ENCODE measurements at places on chromosomes 4 and X.

GRCh38 chr4:14035076-14035475 is 407.6 kb upstream of the BOD1L1 start:
- DNase-seq, result no peak

DNA sequence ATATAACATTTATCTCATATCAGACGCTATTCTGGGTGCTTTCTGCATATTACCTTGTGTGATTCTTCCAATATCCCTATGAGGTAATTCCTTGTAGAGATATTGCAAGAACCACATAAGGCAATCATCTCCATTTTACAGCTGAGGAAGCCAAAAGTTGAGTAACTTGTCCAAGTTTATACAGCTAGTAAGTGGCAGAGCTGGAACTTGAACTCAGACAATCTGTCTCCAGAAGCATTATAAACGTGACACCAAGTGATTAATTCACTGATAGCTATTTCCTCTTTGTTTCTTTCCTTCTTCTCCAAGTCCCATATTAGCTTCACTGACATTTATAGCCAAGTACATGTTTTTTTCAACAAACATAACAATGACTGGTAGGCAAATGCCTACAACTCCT is 7.3 kb downstream of the EMCN start:
- no peak for DNase-seq

GRCh38 chr4:170256807-170257206 is 167.1 kb upstream of the AADAT start:
- no peak for DNase-seq

DNA sequence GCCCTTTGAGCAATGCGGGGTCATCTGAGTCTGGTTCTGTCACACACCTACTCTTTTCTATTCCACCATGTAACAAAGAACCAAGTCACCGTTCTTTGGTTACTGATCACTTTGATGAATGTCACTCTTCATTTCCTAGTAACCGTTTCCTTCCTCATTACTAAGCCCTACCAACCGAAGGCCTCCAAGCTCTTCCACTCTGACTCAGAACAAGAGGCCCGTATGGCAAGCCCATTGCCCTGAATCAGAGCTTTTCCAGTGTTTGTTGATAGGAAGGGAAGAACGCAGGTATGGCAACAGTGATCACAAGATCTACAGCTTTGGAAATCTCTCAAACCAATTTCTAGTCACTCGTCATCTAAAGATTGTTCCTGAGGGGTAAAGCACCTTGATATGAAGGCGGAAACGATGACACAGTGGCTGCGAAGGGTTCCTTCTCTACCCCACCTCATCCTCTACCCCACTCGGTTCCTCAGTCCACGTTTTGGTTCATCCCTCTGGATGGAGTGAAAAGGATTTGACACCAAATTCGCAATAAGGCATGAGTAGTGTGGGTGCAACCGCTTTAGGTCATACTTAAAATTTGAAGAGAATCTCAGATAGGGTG is 28.0 kb upstream of the CD40LG start:
- no peak for DNase-seq

DNA sequence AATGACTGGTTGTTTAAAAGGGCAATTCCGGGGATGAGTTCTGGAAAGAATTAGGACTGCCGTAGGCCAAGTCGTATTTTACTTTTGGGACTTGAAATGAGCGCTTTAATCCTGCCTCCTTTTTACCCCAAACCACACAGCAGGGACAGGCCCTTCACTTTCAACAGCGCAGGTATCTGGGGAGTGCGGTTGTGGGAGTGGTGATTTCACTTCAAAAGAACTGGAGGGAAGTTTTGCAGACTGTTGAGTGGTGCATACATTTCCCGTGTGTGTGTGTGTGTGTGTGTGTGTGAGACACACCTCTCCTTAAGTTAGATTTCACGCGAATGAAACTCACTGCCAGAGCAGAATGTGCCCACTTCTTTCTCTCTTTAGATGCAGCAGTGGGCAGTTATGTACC is 2.8 kb downstream of the NHS start:
- no peak for DNase-seq

DNA sequence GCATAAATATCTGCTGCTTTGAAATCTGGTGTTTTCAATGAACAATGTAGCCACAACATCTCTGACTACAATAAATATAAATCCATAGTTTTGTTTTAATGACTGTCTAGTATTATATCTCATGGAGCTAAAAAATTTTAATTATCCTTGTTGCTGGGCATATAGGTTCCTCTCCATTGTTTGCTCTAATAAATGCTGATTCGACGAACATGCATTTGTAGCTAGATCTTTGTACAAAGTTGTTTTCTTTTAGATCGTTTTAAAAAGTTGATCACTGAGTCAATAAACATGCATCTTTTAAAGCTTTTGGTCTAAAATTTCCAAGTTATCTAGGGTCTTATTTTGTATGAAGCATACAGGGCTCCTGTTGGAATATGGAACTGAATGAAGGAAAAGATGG is 130.5 kb upstream of the GPR101 start:
- no peak for DNase-seq

DNA sequence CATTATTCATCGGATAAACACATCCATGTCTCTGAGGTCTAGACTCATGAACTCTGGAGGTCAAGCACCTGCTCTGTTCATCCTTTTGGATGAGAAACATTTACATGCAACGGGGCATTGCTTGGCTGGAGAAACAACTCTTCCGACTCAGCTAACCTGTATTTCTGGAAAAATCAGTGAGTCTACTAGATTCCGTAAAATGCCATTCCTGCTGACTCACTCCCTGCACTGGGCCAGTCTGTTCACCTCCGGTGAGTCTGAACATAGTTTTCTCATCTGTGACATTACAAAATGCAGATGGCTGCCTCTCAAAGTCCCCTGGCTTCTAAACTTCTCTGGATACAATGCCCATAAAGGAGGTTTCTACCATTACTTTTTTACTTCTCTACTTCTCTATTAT is 185.7 kb upstream of the HS3ST1 start:
- DNase-seq, result no peak

GRCh38 chrX:630612-631496 is at the start of gene SHOX:
Gene SHOX (plus strand): TSS chrX:630791. CDS start chrX:630898, 107 bp downstream.
- DNase-seq, result no peak

DNA sequence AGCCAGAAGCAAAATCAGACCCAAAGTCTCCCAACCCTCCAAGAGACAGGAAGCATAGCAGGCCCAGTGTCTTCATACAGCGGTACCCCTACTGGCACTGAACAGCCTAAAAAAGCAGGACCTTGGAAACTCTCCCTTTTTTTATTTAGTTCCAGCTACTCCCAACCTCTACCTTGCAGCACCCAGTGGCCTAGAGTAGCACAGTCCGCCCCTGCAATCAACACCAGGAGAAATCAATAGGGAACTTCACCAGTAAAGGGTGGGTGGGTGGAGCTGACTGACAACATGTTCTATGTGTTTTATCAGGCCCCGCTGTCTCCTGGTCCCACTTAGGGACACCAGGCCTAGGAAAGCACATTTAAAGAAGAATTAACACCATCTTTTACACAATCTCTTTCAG is 378.5 kb upstream of the CT83 start:
- DNase-seq, result no peak

GRCh38 chr4:20065952-20066351 is 185.8 kb upstream of the SLIT2 start:
- DNase-seq, result no peak

DNA sequence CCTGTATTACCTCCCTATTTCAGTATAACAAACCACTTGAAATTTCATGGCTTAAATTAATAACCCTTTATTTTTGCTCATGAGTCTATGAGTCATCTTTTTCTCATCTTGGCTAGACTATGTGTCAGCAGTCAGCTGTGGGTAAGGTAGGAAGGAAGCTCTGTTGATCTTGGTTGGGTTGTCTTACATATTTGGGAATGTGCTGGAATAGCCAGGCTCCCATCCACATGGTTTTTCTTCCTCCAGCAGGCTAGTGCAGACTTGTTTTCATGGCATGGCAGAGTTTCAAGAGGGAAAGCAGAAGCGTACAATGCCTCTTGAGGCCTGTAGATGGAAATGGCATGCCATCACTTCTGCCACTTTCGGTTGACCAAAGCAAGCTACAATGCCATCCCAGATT is 89.7 kb downstream of the LINC00632 start:
- DNase-seq, result no peak

DNA sequence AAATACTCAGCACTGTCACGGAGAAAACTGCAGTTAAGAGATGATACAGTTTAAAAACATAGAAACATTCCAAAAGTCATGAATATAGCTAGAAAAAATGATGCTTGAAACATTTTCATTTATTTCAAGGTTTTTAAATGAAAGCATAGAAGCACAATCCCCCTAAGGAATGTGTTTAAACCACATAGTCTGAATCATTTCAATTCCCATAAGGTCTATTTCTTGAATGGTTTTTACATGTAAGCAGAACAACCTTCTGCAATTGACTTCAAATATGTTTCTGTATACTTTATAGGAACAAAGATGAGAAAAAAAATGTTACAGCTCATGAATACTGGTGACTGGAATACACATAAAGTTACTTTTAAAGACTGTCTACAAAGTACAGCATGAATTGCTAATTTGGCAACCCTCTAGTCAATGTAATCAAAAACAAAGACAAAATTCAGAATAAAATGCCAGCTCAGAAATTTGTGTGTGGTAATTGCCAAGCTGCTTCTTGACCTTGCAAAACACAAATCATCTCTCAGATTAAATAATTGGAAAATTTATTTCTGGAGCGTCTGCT is 886.4 kb upstream of the ADGRL3 start:
- DNase-seq, result no peak

- no peak for DNase-seq
Observed at GRCh38 chr4:145909773-145910172, 28.9 kb downstream of the ZNF827 start.

GRCh38 chr4:54695337-54695736 is 37.6 kb downstream of the KIT start:
- DNase-seq, result no peak

GRCh38 chrX:44344194-44344593 is 722 bp upstream of the EFHC2 start:
- no peak for DNase-seq

DNA sequence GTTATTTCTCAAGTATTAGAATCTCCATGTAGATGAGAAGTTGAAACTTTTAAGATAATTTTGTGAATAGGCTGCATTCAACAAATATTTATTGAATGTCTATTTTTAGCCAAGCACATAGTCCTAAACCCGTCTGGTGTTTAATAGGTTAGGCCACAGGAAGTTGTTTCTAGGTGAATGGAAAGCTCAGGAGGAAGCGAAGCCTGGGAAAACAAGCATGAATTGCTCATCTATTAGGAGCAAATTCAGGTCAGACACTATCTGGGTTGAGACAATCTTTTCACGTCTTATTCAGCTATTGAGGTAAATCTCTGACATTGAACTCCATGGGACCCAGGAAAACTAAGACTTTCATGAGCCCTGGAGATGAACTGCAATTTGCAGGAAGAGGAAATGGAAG is 43.1 kb upstream of the FREM3 start:
- no peak for DNase-seq

DNA sequence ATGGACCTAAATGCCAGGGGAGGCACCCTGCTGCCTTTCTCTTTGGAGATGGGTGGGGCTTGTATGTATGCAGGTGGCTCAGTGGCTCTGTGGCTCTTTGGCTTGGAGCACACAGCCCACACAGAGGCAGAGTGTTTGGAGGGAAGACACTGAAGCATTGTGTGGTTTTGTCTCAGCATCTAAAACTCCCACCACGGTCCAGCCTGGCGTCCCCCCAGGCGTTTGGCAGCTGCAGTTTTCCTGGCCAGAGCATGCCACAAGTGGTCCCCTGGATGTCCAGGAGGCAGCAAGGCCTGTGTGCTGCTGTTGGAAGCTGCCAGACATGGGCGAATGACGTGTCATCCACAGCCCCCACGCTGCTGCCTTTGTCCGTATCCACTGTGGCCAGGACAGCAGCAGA is 32.2 kb upstream of the PSAPL1 start:
- no peak for DNase-seq

DNA sequence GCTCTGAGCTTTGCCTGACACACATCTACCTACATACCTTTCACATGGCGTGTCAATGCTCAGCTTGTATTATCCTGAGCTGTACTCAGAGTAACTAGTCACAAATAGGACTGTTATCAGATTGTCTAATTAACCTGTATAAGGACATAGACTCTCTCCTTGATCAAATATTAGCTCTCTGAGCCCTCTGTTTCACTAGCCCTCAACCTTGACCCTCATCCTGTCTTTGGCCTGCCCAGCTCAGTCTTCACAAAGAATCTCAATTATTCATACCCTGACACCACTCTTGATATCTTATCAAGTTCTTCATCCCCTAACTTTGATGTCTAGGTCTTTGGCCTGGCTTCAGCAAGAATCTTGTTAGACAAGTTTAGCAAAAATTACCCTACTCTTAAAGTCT is 320.7 kb upstream of the PCDH7 start:
- DNase-seq, result no peak

DNA sequence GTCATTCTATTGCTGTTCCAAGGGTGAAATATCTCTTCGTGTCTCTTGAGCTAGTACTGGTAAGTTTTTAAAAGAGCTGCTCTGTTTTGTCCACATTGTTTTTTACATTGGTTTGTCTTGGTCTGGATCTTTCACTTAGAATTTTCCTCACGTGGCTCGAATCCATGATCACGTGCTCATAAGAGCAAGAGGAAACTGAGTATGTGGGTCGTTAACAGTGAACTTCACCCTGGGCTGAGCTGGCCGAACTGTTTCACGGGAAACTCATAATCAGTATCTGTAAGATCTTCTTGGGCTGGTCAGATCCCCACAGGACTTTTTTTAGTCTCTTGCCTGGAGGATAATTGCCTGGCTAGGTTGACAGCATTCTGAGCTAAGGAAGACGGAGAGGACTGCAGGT is 77.8 kb upstream of the HELT start:
- DNase-seq, result no peak

GRCh38 chr4:141645611-141646340 is 9.4 kb downstream of the IL15 start:
- DNase-seq, result no peak

DNA sequence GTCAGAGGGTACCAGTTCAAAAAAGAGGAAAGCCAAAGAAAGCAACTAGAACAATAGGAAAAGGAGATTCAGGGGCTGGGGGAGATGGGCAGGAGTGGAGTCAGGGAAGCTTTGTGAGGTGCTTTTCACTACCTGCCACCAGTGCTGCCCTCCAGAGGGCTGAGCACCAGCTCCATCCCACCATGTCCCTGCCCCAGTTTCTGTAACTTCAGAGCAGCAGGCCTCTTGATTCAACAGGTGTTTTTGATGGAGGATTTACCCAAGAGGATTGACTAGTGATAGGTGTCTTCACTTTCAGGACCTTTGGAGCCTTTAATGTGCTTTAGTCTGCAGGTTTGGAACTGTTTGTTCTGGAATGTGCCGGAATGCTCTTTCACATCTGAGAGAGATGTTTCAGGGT is 12.1 kb downstream of the KIT start:
- DNase-seq, result no peak

DNA sequence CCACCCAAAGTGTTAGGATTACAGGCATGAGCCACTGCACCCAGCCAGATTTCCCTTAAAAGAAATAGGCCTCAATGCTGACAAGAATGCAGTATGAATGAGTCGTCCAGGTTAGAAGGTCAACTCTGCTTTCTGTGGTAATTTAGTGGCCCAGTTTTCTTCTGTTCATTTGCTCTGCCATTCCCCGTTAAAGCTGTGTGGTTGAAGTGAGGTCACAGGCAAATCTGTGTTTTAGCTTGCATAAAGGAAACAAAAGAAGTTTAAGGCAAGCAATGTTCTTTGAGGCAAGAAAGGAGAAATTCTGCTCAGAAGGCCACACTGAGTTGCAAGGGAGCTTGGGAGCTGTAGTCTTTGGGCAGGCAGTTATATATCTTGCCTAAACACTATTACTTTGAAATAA is 176.8 kb downstream of the LARP7 start:
- no peak for DNase-seq
